Kasumi-1 (cell line): ENCODE measurements at places on chromosomes 7 and 10.

DNA sequence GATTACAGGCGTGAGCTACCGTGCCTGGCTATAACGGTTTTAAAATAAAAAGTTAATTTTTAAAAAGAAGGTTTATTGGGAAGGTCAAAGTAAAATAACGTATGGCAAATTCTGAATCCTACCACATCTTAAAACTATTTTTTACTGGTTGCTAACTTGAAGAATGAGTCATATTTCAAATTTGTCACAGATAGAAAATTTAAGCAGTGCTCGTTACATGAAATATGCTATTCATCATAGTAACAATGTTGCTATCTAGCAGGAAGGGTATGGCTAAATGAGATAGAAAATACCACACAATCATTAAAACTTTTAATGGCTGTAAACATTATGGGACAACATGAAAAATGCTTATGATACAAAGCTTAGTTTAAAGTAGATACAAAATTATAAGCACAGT is 500.5 kb downstream of the PHTF2 start:
- DNase-seq: no peak

DNA sequence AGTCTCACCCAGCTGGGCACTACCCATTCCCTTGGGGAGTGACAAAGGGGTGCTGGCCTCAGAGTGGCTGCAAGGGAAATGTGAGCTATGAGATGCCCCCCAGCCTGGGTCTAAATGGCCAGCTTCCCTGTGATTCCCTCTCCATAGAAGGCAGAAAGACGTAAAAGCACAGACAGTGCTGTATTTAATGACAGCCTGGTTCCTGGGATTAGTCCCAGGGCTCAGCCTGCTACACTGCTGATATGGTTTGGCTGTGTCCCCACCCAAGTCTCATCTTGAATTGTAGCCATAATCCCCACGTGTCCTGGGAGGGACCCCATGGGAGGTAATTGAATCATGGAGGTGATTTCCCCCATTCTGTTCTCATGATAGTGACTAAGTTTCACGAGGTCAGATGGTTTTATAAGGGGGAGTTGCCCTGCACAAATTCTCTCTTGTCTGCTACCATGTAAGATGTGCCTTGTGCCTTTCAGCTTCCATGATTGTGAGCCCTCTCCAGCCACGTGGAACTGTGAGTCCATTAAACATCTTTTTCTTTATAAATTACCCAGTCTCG is 23.9 kb upstream of the CALN1 start:
- no peak for DNase-seq

GRCh38 chr7:152909683-152910544 is 150.4 kb downstream of the ACTR3B start:
- DNase-seq: no peak

- DNase-seq: no peak
Observed at GRCh38 chr10:44153918-44154670, 230.8 kb downstream of the CXCL12 start.

- DNase-seq: no peak
Observed at GRCh38 chr10:17835688-17836087, 26.5 kb downstream of the MRC1 start.

- no peak for DNase-seq
Observed at GRCh38 chr10:31070691-31071090, 39.0 kb upstream of the ZNF438 start.

GRCh38 chr7:117982071-117983055 is 109.1 kb upstream of the CTTNBP2 start:
- peak; percentile 13 for DNase-seq

DNA sequence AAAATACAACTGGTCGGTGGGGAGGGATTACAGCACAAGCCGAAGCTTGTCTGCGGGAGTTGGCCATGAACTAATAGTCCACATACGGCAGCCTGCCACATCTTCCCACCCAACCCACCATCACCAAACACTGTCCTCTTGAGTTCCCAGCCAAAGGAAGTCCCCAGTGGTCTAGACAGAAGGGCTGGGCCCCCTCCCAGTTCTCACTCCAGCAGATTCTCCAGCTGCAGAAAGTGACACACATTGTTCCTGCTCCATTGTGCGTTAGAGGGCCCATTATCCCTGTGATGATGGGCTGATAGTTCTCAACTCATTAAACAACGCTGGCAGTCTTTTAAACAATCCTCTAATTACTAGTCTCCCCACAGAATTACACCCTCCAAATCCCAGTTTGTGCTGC is 148.0 kb downstream of the FGFR2 start:
- DNase-seq: no peak

DNA sequence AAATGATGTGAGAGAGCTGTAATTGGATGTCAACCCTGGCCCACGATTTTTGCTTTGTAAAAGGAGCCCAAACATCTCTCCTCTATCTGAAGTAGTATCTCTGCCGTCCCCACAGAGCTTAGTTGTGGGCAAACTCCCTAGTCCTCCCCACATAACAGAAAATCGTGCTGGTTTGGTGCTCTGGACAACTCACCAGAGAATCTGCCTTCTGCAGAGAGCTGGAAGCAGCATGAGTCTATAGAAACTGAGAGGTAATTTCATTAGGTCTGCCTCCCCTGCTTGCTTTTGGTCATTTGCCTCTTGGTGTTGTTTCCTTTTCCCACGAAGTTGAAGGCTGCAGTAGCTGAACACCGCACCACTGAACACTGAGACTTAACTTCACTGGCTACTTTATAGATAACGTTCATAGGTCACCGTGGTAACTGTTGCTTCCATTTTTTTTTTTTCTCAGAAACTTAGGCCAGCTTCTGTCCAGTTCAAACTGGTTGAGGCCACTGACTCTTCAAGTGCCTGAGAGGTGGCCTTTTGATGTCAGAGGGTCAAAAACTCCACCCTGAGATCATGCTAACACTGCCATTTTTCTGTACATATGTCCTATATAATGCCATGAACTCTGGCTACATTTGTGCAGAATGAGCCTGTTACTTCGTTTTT is 3.3 kb upstream of the CDCA7L start:
- no peak for DNase-seq

GRCh38 chr10:113022265-113022664 is 72.2 kb downstream of the TCF7L2 start:
- no peak for DNase-seq

GRCh38 chr10:29533046-29533445 is 101.7 kb downstream of the SVIL start:
- DNase-seq: no peak

GRCh38 chr10:132392184-132392800 is 4.7 kb upstream of the PWWP2B start:
- DNase-seq: no peak

DNA sequence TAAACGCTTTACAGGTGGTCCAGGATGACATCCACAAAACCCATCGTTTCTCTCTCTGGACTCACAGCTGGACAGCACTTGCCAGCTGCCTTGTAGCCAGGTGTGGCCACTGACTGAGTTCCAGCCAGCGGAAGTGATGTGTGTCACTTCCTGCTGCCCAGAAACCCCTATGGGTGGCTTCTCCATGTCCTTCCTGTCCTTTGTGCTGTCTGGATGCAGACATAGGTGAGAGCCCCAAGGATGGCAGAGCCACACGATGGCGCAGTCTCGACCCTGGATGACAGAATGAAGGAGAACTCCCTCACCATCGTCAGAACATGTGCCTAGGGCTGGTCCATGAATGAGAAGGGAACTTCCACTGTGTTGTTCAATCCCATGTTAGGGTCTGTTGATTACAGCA is 22.1 kb downstream of the NMT2 start:
- no peak for DNase-seq

- peak; percentile 70 for DNase-seq
Observed at GRCh38 chr10:23742368-23742767, 303.5 kb downstream of the OTUD1 start.

GRCh38 chr7:47932016-47932415 is 16.2 kb downstream of the PKD1L1 start:
- DNase-seq: no peak

DNA sequence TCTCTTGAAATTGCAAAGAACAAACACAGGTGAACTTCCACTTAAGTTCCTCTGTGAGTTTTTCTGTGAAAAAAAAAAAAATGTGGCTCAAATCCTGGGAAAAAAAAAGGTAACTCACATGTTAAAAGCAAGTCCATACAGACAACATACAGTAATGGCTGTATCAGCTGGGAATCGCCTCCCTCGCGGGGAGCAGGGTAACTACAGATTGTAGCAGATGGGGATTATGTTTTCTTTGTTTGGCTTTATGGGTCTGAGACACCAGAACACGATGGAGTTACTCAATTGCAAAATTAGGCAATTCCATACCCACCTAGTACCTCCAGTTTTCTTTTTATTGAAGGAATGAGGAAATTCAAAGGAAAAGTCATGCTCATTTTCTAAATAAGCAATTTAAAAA is 42.3 kb downstream of the FEZF1 start:
- no peak for DNase-seq

DNA sequence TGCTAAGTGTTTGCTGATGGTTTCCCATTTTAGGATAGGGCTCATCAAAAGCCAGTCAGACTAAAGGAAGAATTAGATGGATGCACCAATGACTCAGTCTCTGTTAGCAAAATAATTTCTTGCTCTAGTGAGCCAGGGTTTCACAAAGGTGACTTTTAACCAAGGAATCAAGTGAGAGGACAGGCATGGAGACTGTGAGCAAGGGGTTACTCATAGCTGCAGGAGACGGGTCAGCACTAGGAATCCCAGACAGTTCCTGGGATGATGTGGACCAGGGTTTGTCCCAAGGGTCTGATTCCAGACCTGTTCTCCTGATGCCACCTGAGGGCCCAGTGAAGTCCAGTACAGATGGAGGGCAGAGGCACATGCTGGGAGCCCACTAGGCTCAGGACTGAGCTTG is 138.1 kb downstream of the NOC3L start:
- no peak for DNase-seq

GRCh38 chr7:151448261-151449252 is 8.6 kb upstream of the CRYGN start:
- peak; percentile 69 for DNase-seq

DNA sequence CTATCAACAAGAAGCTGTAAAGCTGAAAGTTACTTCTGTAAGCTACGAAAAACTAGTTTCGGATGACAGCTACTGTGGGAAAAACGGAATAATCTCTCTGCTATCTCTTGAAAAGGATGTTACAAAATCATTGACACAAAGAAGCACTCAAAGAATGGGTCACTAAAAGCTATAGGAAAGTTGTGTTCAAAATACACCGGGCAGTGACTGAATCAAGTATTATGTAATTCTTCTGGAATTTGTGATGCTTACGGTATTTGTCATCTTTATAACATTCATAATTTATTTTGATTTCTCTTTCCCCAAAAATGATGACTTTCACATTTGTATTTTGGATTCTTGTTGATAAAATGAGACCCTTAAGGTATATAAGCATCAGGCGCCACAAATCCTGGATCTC is 112.1 kb upstream of the KLF6 start:
- no peak for DNase-seq

DNA sequence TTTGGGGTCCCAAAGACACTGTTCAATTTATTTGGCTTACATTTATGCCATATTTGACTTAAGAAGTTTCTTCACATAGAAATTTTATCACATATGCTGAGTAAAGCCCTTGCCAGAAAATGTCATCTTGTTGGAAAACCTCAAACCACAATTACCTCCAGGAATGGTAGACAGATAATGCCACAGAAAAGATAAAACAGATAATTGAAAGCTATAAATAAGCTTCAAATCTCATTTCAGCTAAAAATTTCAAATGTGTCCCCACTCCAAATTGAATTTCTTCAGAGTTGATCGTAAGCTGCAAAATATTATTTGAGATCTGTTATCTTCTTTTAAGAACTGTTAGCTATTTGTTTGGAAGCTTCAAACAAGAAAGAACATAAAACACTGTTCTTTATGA is 176.4 kb upstream of the PTN start:
- DNase-seq: no peak

- DNase-seq: no peak
Observed at GRCh38 chr7:27344471-27344870, 101.9 kb downstream of the EVX1 start.

GRCh38 chr7:108642126-108642525 is 72.5 kb downstream of the DNAJB9 start:
- no peak for DNase-seq

DNA sequence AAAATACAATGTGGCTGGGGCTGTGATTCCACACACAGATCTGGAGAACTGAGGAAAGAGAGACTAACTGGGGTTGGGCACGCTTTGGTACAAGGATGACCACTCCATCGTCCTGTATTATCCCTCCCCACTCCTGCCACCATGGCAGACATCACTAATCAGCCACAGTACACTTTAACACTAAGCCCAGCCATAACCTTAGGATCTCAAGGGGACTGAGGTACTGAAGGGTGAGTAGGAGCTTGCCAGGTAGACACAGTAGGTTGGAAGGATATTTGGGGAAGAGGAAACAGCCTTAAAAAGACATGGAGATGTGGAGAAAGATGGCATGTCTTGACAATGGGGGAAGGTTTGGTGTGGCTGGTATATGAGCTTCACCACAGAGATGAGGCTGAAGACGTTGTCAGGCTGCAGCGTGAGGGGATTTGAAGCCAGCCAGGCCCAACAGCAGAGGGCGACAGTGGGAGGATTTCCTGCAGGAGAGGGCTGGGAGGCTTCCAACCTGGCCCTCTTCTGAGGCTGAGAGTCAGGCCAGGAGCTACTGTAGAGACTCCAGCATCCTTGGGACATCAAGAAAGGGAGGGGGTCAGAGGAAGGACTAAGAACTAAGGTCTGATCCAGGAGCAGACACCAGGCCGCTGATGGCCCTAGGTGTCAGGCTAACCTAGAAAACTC is 58.6 kb upstream of the COL13A1 start:
- DNase-seq: no peak

GRCh38 chr7:142774826-142775225 is 4.1 kb downstream of the PRSS2 start:
- no peak for DNase-seq

GRCh38 chr10:107213861-107214260 is 49.4 kb upstream of the SORCS1 start:
- no peak for DNase-seq

GRCh38 chr7:127810113-127810512 is 158.1 kb downstream of the SND1 start:
- DNase-seq: no peak

DNA sequence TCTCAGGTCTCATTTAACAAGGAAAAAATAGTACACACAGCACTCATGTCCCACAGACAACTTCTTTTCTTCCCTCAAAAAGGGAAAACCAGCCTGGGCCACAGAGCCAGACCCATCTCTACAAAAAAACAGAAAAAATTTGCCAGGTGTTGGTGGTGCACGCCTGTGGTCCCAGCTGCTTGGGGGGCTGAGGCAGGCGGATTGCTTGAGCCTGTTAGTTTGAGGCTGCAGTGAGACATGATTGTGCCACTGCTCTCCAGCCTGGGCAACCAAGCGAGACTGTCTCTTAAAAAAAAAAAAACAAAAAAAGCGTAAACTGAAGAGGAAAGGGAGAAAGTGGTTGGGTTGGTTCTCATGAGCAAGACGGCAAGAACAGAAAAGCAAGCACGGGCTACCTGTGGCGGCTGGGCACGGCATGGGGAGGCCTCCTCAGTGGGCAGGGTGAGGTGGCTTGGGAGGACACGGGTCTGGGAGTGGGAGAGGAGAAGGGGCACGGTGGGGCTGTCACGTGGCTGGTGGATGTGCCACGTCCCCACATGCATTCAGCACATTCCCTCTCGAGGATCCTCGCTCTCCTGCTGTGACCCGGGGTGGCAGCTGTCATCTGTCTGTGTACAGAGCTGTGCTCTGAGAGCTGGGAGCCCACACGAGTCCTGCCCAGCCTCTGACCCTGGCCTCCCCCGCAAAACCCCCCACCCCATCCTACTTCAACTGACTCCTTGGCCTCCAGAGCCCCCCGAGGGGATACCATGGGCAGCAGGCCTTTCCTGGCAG is 219.7 kb downstream of the MLLT10 start:
- no peak for DNase-seq

- DNase-seq: no peak
Observed at GRCh38 chr10:89853781-89854191, 152.4 kb downstream of the KIF20B start.

- peak; percentile 88 for DNase-seq
Observed at GRCh38 chr7:40232242-40232893, 97.6 kb downstream of the SUGCT start.
